ENCODE measurements at places on chromosomes 7 and 10.
A peak's percentile ranks its signal among the peaks of the same experiment; 100 is the strongest.

- no peak for DNase-seq
- H3K27ac ChIP-seq, result no peak overlapping the region
- H3K4me1 ChIP-seq, result no peaks in the 10 kb centered on the region
- no peaks in the 10 kb centered on the region for H3K27me3 ChIP-seq
- H3K4me3 ChIP-seq, result no peak overlapping the region
Measured at GRCh38 chr10:60008816-60009215, 102.5 kb upstream of the CCDC6 start.

GRCh38 chr7:88001744-88002530, 67.9 kb downstream of the ADAM22 start:
- H3K4me1 ChIP-seq, result no peaks in the 10 kb centered on the region
- no peak overlapping the region for H3K27ac ChIP-seq
- H3K27me3 ChIP-seq, result no peaks in the 10 kb centered on the region
- no peak for DNase-seq
- H3K36me3 ChIP-seq, result no peaks in the 10 kb centered on the region

- DNase-seq, result no peak
- H3K4me3 ChIP-seq, result no peak overlapping the region
- H3K27me3 ChIP-seq, result no peaks in the 10 kb centered on the region
- H3K27ac ChIP-seq, result peak overlapping the region; percentile 89
Measured at GRCh38 chr7:100156331-100157068, 2.0 kb downstream of the TRAPPC14 start.

DNA sequence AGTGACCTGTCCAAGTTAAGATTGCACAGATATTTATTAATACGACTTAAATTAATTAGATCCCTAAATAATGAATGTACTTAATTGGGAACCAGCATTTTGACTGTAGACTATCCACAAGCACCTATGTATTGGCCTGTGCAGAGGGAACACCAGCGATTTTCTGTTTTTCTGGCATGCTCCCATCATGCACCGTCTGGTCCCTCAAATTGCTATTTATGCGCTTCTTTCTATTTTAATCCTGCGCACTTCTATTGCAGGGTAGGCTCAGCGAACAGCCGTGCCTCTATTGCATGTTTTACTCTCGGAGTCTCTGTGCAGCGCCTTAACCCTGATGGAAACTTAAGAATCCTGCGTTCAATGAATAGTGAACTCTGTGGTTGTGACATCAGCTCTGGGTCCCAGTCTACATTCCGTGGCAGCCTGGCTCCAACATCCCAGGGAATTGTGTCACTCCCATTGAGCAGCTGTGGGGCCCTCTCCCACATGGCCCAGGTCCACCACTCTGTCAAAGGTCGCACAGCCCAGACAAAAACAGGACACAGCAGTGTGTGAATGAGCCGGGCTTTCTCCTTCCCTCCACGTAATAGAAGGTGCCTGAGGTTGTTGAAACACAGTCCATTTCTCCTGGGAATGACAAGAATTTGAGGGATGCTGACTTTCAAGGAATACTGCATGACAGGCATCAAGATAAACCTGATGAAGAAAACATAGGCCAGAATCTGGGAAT, 239.7 kb upstream of the KLF6 start:
- no peaks in the 10 kb centered on the region for H3K36me3 ChIP-seq
- no peak overlapping the region for H3K4me3 ChIP-seq
- no peak overlapping the region for H3K27ac ChIP-seq
- no peaks in the 10 kb centered on the region for H3K4me1 ChIP-seq
- no peak for DNase-seq

- H3K4me3 ChIP-seq, result no peak overlapping the region
- no peaks in the 10 kb centered on the region for H3K27me3 ChIP-seq
- no peak overlapping the region for H3K27ac ChIP-seq
- no peak for DNase-seq
Measured at GRCh38 chr10:125217990-125218675, 57.8 kb upstream of the CTBP2 start.

DNA sequence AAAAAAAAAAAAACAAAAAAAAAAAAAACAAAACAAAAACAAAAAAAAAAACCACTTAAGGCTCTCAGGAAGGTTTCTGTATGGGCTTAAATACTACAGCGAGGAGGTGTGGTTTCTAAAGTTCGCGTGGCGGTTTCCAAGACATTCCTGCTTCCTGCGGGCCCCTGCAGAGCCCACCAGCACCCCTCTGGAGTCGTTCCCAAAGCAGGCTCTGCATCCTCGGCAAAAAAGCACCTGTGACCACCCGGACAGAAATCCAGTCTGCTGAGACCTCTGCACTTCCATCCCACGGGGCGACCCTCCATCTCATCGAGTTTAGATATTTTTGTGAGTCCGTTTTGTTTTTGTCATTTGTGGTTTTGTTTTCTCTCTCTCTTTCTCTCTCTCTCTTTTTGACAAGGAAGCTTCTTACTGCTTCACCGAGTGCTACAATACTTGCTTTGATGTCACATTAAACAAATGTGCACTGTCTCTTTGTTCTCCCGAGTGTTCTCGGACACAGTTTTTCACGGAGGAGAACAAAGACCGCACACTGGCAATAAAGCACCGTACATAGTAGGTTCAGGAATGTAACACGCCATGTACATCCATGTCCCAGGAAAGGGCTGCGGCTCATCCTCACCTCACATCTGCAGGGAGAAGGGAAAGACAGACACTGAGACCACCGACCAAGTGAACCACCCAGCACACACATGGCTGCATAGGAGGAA, 21.5 kb downstream of the PDGFA start:
- H3K36me3 ChIP-seq, result peaks cover 51% of the 10 kb centered on the region
- no peak for DNase-seq
- H3K4me1 ChIP-seq, result peaks cover 3% of the 10 kb centered on the region
- no peaks in the 10 kb centered on the region for H3K27me3 ChIP-seq

- no peak overlapping the region for H3K4me3 ChIP-seq
- H3K36me3 ChIP-seq, result no peaks in the 10 kb centered on the region
- no peaks in the 10 kb centered on the region for H3K27me3 ChIP-seq
- no peak overlapping the region for H3K27ac ChIP-seq
- DNase-seq, result no peak
Measured at GRCh38 chr10:13485623-13486022, 43.2 kb downstream of the BEND7 start.

GRCh38 chr7:39909526-39909925, 40.5 kb upstream of the CDK13 start:
- peak; percentile 37 for DNase-seq
- H3K4me3 ChIP-seq, result no peak overlapping the region
- no peaks in the 10 kb centered on the region for H3K4me1 ChIP-seq
- no peaks in the 10 kb centered on the region for H3K27me3 ChIP-seq

DNA sequence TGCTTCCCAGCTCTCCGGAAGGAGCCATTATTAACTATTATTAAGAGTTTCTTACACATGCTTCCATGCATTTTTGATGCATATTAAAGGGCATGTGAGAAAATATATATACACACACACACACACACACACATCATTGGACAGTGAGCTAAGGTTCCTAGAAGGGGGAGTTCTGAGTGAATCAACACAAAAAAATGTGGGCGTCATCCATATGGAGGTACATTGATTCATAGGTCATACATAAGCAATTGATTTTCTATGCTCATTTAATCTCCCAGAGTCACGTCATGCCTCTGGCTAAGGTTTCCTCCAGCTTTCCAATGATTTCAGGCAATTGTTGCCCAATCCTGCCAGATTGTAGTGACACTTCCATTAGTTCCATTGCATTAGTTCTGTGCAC, 269.4 kb downstream of the DNAJB9 start:
- no peaks in the 10 kb centered on the region for H3K27me3 ChIP-seq
- peaks cover 11% of the 10 kb centered on the region for H3K4me1 ChIP-seq
- no peaks in the 10 kb centered on the region for H3K36me3 ChIP-seq
